NCI-H2029 (cell line): ENCODE measurements at places on chromosomes 13 and 19.

GRCh38 chr19:32646556-32646955, 28.4 kb downstream of the ANKRD27 start:
- no peak for DNase-seq

- DNase-seq = peak; percentile 71
Measured at GRCh38 chr19:10602330-10603083, 15.4 kb upstream of the AP1M2 start.

- no peak for DNase-seq
Measured at GRCh38 chr19:11034449-11035213, 54.6 kb upstream of the LDLR start.

DNA sequence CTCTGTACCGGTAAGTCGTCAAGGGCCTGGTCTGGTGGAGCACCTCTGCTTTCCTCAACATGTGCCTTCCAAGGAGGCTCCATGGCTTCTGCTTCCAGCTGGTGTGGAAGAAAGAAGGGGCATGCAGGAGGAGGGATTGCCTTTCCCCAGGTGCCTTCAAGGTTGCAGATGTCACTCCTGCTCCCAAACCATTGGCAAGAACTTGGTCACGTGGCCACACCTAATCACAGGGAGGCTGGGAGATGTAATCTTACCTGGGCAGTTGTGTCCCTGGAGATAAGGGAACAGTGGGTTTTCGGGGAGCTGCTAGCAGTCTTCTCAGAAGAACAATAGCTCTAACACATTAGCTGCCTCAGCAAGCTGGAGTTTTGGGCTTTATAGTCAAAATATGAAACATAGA, 9.7 kb upstream of the GPR18 start:
- DNase-seq = no peak

DNA sequence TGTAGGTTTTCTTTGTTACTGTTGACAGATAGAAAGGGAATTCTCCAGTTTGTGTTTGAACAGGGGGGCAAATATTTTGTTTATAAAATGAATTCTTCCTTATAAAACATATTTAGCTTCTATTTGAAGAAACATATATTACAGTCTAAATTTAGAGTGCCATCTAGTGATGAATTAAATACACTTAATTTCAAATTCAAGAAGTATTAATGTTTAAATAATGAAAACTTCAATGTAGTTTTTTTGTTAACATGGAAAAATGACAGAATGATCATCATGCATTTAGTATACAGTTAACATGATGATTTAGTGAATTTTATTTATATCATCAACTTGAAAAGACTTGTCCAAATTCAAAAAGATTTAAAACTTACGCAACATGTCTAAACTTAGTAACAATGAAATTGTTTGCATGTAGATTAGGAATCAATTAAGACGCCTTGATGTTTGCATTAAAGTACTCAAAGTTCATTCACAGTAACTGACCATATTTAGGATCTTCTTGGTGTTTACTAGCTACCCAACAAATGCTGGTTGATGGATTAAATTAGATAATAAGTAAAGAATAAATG, 765.9 kb upstream of the SLITRK1 start:
- DNase-seq = no peak

DNA sequence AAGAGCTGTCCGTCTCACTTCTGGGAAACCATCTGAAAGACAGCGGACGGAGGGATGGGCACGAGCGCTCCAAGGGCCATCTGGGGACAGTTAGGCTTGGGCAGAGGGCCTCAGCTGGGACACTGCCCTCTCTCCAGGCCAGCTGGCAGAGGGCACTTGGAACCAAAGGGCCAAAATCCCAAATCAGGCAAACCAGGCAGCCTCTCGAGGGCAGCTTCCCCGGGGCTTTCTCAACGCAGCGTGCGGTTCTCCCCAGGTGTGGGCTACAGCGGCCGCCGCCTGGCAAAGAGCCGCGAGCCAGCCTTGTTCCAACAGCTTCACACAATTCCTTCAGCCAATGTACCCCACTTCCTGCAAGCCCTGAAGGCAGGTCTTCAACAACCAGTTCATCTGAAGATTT, 5.0 kb downstream of the MLLT1 start:
- no peak for DNase-seq

DNA sequence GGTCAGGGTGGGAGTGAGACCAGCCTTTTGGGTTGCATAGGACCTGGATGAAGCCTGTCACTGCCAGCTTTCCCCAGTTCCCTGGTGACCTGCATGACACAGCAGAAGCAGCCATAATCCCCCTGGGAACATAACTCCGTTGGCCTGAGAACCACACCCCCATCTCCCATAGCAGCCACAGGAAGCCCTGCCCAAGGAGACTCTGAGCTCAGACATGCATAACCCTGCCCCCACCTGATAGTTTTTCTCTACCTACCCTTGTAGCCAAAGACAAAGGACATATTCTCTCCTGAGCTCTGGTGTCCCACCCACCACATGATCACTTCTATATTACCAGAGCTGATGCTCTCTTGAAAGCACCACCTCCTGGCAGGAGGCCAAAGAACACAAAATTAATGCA, 413.5 kb upstream of the HTR2A start:
- no peak for DNase-seq

DNA sequence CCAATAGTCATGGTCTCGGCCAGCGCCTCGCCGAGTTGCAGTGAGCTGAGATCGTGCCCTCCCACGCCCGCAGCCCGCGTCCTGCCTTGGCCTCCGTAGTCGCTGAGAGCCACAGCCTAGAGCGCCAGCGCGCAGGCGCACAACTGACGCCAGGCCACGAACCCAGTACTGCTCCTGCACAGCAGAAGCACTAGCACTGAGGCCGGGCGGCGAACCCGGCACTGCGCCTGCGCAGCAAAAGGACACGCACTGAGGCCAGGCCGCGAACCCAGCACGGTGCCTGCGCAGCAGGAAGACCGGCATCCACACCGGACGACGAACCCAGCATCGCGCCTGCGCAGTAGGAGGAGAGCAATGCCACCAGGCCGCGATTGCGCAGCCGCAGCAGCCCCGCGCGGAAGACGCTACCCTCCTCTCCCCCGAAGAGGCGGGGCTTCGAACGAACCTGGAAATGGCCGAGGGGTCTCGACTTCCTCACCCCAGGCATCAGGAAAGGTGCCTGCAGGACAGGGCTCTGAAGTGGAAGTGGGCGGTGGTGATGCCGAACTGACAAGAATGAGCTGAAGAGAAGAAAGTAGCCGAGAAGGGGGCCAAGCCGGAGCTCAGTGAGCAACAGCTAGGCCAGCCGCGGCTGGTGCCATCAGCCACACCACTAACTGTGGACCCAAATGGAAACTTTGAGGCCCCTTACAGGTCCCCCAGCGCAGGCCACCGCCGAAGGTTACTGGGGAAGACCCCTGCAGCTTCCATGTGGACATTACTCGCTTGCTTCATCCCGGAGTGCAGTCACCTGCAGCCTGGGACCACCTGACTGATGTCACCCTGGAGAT, 7.5 kb downstream of the F10 start:
- DNase-seq = no peak

GRCh38 chr13:43357564-43357963, 334.2 kb downstream of the DNAJC15 start:
- no peak for DNase-seq

DNA sequence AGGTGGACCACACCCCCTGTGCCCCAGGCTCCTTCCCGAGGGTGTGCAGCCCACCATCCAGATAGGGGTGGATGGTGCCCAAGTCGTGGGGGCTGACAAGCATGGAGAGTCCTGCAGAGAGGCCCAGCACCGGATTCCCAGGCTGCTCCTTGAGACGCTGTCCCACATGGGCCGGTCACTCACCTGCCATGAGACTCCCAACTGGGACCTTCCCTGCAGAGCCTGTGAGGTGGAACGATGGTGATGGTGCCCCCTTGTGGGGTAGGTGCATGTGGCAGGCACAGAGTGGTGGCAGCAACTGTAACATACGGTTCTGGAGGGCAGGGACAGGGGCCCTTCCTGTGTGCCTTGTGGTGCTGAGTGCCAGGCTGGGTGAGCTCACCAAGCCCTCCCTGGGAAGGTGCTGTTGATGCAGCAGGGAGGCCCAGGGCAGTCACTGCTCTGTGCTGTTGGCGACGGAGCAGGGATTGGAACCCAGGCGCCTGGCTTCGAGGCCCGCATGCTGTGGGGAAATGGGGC, 33.1 kb downstream of the PPP1R37 start:
- DNase-seq = peak; percentile 71

- no peak for DNase-seq
Measured at GRCh38 chr19:52941941-52942385, 18.7 kb upstream of the ZNF888 start.

- DNase-seq = no peak
Measured at GRCh38 chr13:93169980-93170379, 56.6 kb upstream of the GPC6 start.

GRCh38 chr13:65836066-65836465, 1394.1 kb downstream of the PCDH9 start:
- DNase-seq = no peak

DNA sequence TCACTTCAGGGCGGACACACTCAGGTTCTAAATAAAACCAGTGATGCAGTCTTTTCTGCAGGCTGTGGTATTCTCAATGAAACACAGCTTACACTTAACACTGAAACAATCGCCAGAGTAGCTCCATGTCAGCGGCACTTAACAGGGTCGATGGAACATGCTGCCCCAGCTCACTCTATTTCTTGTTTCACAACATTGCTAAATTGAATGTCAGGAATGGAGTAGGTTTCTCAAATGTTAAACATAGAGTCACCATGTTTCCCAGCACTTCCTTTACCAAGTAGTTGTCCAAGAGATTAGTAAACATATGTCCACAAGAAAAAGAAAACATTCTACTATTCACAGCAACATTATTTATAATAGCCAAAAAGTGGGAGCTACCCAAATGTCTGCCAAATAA, 306.9 kb downstream of the SLITRK6 start:
- DNase-seq = no peak

- peak; percentile 68 for DNase-seq
Measured at GRCh38 chr19:36605101-36605876, at the start of gene ZNF382. Gene ZNF382, plus strand, starts transcription at chr19:36605313. Its CDS starts 4,602 bp downstream, at chr19:36609915.

DNA sequence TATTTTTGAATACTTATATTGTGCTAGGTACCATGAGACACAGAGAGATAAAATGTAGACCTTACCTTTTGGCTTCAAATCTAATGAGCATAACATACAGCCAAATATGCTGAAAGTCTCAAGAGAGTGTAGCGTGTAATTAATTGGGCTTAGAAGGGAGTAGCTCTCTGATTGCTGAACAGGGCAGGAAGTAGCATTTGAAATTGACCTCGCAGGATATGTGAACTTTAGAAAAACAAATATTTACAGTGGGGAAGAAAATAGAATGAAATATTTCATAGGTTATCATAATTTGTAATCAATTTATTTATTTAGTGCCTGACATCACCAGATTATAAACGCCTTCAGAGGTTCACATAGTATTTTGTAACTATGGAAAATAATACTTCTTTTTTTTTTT, 327.1 kb downstream of the RFC3 start:
- DNase-seq = no peak

DNA sequence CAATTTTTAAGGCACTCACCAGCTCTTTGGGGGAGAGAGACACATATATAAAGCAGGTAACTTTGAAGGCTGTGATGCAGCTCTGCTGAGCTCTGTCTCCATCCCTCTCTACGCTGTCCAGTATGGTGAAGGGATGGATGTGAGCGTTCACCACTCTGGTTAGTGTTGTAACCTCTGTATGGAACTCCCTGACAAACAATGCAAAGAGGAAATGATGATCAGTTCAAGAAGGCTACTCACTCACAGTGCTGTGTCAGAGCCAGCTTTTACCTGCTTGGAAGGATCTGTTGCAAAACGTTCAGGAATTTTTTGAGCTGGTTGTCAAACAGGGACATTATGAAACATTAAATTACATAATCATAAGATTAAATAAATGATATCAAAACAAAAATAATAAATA, 90.8 kb upstream of the SLC10A2 start:
- no peak for DNase-seq

DNA sequence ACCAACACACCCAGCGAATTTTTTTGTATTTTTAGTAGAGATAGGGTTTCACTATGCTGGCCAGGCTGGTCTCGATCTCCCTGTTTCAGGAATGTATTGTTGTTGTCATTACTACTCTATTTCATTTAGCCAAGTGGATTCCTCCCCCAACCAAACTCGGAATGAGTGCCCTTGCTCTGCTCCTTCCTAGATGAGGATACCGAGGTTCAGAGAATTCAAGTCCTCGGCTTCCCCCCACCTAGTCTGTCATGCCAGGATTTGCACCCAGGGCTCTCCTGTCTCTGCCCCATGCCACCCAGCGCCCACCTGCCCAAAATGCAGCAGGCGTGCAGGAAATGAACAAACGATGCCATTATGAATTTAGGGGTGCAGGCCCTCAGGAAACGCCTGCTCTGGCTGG, 3.5 kb upstream of the SPACA4 start:
- DNase-seq = no peak

- no peak for DNase-seq
Measured at GRCh38 chr13:88675347-88675996, 1004.3 kb downstream of the SLITRK5 start.

DNA sequence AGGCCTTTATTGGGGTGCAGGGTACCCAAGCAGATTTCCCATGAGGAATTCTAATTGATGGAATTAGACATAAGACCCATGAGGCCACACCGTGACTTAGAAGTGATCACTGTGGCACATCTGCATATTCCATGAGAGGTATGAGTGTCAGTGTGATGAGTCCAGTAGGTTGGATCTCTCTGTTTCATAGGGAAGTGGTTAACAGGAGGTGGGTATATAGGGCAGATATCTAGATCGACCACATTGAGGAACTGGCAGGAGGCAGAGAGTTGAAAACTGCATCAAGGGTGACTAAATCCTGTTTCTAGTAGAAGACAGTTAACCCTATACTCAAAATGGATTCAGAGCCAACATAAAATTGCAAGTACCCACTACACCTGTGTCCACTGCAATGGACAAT, 68.6 kb upstream of the MIR17HG start:
- DNase-seq = no peak

DNA sequence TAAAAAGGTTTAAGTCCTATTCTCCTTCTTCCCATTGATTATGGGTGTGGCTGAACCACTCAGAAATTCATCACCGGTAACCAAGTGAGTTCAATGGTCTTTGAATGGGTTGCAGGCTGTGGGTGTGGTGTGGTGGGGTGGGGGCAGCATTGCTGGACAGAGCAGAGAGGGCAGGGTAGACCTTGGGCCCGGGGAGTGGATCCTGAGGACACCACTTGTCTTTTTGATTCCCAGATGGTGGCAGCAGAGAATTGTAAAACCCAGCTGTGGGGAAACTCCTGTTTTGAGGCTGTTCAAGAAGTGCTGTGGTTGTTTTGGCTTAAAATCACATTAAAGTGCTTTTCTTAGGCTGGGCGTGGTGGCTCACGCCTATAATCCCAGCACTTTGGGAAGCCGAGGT, 45.8 kb upstream of the RGCC start:
- DNase-seq = no peak

GRCh38 chr19:16603090-16603489, 24.9 kb downstream of the MED26 start:
- DNase-seq = no peak
